HT-29 (cell line): ENCODE measurements at places on chromosomes 2 and 18.

DNA sequence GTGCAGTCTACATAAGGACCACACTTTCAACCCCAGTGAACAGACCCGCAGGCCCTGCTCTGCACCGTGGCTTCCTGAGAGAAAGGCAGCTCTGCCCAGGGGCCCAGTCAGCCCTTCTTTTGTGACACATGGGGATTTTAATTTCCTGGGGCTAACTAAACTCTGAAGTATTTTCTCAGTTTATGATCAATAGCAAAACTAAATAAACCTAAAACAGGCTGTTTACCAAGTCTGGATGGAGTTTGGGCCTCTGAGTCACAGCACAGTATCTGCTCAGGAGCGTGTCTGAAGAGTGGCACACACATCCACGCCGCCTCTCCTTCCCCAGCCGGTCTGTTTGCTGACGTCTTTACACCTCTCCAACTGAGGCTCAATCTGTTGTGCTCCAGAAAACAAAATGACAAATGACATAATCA is 72.3 kb downstream of the LDLRAD4 start:
- DNase-seq, result no peak

GRCh38 chr2:10120877-10121574 is 1.5 kb upstream of the RRM2 start:
- peak; percentile 84 for DNase-seq

- no peak for DNase-seq
Measured at GRCh38 chr2:205141381-205141780, 540.9 kb upstream of the NRP2 start.

DNA sequence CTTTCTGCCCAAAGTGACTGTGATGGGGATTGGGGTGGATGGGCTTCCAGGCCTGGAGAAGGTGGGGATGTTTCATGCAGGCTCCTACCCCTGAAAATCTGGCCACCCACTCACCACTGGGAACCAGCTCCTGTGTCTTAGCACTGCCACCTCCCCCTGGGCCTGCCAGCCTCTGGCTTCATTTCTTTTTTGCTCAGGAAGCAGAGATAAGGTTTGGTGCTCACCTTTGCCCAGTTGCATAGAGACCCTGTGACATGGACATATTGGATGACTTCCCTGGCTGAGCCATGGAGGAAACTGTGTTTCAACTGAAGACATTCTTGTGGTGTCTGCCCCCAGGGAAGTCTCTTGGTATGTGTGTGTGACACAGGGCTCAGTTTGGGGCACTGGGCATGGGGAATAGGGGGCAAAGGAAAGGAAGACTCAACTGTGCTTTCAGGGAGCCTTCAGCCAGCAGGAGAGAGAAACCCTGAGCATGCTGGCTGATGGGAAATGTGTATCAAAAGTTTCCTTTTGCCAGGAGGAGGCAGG is 16.7 kb downstream of the CTIF start:
- no peak for DNase-seq

DNA sequence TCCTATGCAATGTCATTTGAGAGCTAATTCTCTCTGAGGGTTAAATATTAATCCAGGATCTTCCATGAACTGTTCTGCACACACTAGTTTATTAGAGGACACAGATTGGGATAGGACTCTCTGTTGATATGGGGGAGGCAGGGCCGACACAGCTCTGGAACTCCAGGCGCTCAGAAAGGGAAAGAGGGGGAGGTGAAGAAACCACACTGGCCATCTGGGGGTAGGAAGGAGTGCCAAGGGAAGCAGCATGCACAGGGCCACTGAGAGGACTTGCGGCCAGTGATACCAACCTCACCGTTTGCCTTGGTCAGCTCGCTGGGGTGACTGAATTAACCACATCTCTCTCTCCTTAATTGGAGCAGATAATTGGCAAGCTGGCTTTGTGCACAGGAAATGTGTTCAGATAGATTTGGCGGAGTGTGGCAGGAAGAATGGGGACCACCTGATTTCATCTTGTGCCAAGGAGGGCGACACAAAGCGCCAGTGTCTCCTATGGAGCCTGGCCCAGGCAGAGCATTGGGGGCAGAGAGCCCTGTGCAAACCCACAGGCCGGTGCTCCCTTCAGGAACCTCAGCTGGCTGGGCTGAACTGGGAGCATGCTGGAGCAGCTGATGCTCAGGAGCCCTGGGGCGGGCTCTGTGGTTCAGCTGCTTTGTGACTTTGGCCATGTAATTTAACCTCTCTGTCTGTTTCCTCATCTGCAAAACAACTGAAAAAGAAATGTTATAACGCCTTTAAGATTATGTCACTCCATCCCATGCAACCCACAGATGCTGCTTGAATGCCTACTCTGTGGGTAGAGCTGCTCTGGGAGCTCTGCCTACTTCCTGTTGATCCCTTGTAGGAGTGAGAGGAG is 114.7 kb upstream of the STON1 start:
- no peak for DNase-seq

DNA sequence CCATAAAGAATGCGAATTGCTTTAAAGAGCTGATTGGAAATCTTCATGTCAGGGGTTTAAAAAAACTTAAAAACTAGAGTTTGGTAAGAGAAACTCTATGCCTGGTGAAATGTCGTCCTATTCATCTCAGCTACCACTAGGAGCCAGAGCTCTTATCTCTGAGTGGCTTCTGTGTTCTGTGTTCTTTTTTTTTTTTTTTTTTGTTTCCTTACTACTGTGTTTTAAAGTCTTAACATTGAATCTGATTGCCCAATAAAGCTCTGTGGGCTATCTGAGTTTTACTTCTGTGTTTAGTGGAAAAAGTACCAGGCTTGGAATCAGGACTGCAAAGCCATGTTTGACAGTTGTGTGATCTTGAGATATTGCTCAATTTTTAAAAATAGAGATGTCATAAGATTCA is 494.8 kb downstream of the RIT2 start:
- no peak for DNase-seq

DNA sequence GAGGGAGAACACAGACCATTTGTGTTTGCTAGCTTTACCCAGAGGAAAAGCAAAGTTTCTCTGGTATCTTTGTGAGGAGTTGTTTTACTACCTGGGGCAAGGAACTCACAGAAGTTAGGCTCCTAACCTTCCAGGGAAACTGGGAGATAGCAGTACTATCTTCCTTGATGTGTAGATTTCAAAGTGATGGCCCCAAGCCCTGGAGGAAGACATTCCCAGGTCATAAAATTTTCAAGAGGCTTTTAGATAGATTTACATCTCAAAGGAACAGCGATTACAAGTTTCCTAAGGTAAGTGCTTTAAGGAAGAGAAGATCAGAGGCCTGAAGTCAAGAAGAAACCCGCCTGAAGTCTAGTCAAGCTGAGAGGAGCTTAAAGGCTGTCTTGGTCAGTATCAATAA is 1187.8 kb upstream of the TMEFF2 start:
- no peak for DNase-seq

GRCh38 chr18:48939205-48940097 is 11.3 kb downstream of the SMAD7 start:
- DNase-seq, result no peak

- DNase-seq, result no peak
Measured at GRCh38 chr2:7392076-7392787, 475.0 kb downstream of the RNF144A start.

DNA sequence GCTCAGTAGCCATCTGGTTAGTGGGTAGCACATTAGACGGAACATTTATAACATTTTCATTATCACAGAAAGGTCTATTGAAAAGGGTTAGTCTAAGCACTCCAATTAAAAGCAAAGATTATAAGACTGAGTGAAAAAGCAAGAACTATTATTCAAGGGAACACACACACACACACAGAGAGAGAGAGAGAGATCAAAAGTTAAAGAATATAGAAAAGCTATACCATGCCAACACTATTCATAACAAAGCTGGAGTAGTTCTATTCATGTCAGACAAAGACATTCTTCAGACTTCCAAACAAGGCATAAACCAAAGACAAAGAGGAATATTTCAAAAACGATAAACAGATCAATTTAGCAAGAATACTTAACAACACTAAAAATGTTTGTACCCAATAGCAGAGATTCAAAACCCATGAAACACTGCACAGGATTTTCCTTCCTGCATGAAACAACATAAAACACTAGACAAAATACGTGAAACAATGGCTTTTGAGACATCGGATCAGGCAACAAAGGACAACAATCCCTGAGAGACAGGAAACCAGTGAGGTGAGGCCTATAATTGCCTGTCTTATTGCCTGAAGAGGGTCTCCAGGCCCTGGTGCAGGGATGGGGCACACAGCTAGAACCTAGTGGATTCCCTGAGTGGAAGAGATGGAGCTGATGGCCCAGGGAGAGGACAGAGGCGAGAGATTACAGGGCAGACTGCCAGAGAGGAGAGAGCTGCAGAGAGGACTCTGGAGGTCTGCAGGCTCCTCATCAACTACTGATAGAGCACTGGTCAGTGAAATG is 83.6 kb upstream of the NPAS2 start:
- DNase-seq, result no peak

GRCh38 chr2:236045251-236046235 is 122.6 kb downstream of the GBX2 start:
- DNase-seq, result peak; percentile 26

DNA sequence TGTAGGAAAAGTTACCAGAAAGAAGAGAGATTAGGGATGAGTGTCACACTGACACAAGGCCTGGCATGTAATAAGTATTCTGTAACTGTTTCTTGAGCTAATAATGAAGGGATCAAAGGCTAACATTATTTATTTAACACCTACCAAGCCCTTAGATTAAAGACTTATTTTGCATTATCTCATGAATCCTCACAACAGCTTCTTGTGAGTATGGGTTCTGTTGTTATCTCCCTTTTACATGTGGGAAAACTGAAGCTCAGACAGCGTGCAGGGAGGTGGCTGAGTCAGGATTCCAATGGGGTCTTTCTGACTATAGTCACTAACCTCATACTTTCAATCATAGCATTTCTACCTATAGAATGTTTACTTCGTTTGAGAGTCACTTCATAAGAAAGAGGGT is 79.0 kb upstream of the PROKR1 start:
- DNase-seq, result no peak

GRCh38 chr2:953975-954686 is 3.5 kb downstream of the SNTG2 start:
- peak; percentile 15 for DNase-seq

- DNase-seq, result no peak
Measured at GRCh38 chr2:187971893-187972292, 319.8 kb upstream of the GULP1 start.

GRCh38 chr2:96423291-96423690 is 81.9 kb downstream of the NEURL3 start:
- no peak for DNase-seq

DNA sequence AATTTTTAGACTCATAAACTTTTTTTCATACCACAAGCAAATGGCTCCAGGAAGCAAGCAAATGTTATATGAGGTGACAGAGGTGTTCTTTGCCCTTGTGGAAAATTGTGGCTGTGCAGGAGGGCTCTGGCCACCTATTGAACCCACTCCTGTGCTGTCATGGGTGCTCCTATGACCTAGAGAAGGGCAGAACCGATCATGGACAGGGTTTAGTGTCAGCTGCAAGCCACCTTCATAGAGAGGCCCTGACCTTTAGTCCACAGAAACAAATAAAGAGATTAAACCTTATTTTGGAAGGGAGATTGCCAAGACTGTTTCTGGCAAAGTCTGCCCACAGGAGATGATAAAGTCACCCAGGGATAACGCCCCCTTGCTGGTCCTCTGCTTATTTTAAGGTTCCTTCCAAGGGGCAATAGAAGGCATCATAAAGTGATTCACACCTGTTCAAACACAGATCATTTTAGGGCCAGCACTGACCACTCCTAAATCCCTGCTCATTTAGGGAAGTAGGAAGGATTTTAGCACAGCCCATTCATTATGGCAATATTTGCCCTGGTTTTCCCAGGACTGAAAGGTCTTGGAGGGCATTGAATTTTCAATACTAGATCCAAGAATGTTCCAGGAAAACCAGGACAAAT is 26.1 kb upstream of the STAT4 start:
- DNase-seq, result no peak

- no peak for DNase-seq
Measured at GRCh38 chr2:218430721-218431120, 11.8 kb downstream of the VIL1 start.

DNA sequence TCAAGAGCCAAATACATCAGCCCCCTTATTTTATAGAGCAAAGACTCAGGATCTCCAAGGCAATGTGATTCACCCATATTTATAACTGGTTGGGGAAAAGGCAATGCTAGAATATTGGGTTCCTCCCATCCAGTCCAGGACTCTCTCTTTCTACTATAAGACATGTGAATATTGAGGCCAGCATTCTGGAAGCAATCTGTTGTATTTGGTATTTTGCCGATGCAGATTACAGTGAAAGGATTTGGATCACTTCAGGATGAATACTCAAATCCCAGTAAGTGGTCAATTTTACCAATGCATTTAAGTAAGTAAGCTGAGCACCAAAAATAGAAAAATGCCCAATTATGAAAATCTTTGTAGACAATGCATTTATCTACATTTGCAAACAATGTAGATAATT is 1834.7 kb upstream of the PIK3C3 start:
- DNase-seq, result no peak

DNA sequence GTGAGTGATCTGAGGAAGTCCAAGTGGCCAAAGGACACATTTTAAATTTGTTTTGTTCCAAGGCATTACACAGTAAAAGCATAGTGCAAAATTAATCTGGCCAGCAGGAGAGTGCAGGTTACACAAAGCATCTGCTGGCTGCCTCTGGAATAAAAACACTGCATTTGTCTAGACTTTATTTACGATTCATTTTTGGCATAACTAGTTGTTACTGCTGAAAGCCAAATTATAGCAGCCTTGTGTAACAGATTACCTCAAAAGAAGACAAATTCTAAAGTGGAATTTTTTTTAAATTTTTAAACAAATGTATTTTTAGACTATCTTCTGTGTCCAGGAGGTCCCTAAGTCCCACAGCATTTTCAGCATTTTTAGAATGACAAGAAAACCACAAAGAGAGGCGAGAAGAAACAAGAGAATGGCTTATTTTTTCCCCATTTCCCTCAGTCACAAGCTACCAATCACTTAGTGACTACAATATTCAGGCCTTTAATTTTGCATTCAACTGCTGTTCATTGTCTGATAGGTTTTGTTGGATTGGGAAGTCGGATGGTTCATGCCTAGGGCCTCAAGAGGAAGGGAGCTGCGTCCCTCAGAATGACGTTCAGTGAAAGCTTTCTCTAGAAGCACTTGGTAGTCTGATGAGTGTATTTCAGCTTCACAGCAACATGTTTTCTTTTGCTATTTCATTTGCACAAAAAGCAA is 46.0 kb downstream of the TMEFF2 start:
- no peak for DNase-seq

DNA sequence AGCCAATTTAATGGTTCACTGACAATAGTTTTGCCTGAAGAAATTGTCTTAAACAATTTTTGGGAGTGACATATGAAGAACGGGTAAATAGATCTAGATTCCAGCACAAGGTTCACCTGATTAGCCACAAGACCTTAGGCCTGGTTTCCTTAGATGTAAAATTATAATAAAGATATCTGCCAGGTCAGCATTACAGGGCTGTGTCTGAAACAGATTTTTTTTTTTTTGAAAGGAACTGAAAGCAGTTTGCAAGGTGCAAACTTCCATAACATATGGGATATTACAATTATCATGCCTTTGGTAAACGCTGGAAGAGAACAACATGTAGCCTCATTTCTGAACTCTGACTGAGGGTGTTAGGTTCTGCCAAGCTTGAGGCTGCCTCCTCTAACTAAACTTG is 599.4 kb downstream of the ERBB4 start:
- no peak for DNase-seq
